ENCODE measurements at places on chromosomes 3 and 15.

GRCh38 chr3:153113541-153113940 lies 48.5 kb upstream of the RAP2B start:
- no peak for DNase-seq

- DNase-seq, result no peak
These were observed 26.6 kb downstream of the TMEM45A start for GRCh38 chr3:100518983-100519382.

DNA sequence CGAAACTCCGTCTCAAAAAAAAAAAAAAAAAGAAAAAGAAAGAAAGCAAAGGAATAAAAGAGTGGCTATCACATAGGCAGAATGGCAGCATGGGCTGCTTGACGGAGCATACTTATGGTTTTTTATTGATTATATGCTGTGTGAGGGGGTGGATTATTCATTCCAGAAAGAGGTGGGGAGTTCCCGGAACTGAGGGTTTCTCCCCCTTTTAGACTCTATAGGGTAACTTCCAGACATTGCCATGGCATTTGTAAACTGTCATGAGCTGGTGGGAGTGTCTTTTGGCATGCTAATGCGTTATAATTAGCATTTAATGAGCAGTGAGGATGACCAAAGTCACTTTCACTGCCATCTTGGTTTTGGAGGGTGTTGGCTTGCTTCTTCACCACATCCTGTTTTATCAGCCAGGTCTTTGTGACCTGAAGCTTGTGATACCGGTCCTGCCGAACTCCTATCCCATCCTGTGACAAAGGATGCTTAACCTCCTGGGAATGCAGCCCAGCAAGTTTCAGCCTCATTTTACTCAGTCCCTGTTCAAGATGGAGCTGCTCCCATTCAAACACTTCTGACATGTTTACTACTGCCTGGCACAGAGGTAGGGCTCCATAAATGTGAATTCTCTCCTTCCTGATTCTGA lies 15.8 kb upstream of the ABHD17C start:
- DNase-seq, result no peak

DNA sequence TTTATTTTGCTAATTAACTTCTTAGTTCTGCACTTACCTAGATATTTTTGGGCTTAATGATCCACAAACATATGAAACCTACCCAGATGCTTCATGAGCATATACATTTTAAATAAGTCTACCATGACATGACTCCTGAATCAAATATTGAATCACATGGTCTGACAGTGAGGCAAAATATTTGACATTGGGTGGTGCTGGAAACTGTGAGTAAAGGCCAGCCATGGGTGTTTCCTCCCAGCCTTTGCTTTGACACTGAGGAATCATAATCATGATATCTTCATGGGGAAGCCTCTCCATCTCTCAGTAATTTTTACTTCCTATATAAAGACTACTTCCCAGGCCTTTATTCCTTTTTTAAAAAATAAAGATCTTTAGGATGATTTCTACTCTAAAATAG lies 22.8 kb upstream of the SSR3 start:
- no peak for DNase-seq

DNA sequence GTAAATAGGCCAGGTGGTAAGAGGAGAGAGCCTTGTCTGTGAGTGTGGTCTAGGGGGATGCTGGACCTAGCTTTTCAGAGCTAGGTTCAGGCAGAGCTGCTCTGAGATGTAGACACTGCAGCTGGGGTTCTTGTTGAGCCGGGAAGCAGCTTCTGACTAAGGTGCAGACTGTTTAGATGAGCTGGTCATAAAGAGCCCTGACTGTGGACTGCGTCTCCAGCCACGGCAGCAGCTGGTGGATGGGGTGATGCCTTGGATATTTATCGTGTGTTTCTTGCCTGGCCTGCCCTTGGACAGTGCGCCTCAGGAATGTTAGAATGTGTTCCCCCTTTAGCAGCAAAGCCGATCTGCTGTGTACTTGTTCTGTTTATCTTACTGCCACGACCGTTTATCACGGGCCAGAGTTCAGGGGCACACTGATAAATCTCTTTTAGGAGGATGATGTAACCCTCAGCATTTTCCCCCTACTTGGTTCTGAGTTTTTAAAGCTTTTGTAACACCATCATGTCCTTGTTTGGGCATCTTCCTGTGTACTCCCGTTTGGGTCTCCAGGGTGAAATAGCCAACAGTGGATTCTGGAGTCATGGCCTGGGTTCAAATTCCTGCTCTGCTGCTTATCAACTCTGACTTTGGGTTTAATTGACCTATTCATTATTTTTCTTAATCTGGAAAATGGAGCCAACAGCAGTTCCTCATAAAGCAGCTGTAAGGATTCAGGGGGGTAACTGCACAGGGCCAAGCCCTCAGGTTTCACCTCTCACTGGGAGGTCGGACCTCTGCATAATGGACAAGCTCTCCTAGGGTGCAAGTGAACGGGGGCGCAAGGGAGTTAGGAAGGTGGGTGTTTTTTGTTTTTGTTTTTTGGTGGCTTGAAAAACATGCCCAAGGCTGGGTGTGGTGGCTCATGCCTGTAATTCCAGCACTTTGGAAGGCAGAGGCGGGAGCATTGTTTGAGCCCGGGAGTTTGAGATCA lies 51.4 kb downstream of the FLNB start:
- DNase-seq, result no peak
